ENCODE measurements at places on chromosomes 4 and X. TPM values are rescaled to one million over a fixed set of nuclear protein-coding genes. Genes with fewer than 3 reads are reported as not detected.

CPLX1 gene
- total RNA-seq: 20.9 TPM

MAGEB1 gene
- not detected for total RNA-seq

DNA sequence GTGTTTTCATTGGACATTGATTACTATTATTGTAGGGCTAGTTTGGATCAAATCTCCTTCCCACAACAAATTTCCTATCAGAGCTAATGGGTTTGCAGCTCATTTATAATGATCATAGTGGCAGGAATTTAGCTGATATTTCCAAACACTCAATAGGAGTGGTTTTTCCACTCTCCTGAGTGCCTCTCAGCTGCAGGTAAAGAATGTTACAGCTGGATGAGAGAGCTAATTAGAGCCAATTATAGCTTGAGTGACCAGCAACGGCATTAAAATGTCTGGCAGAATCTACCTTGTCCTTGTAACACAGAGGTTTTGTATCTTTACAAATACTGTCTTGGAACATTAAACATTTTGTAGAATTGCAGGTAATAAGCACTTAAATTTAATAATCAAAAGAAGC lies 602.8 kb upstream of the EPHA5 start:
- H3K4me3 ChIP-seq: no peak overlapping the region
- H3K36me3 ChIP-seq: no peaks in the 10 kb centered on the region
- H3K4me1 ChIP-seq: no peaks in the 10 kb centered on the region
- H3K27ac ChIP-seq: no peak overlapping the region
- no peaks in the 10 kb centered on the region for H3K27me3 ChIP-seq
- no peak for DNase-seq

CTAG1B gene
- not detected for total RNA-seq

DNA sequence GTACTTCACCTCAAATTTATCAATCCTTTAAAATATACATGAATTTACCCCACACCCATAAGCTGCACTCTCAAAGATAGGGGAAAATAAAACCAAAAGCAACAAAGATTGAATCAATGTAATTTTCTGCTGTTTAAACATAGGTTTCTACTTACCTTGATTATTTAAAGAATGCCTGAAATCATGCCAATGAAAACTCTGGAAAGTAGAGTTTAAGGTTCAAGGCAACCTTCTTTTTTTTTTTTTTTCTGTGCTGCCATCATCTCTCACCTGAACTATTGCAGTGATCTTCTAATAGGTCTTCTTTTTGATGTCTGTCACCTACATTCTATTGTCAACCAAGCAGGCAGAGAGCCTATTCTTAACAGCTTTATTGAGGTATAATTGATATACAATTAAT lies 682.1 kb downstream of the IL1RAPL1 start:
- H3K27ac ChIP-seq: no peak overlapping the region
- H3K27me3 ChIP-seq: no peaks in the 10 kb centered on the region
- H3K4me1 ChIP-seq: no peaks in the 10 kb centered on the region
- H3K4me3 ChIP-seq: no peak overlapping the region
- no peak for DNase-seq

- H3K4me3 ChIP-seq: no peak overlapping the region
- no peak overlapping the region for H3K27ac ChIP-seq
- no peak for DNase-seq
- no peaks in the 10 kb centered on the region for H3K36me3 ChIP-seq
Observed at GRCh38 chr4:151882072-151882803, 121.4 kb upstream of the GATB start.

- H3K4me1 ChIP-seq: no peaks in the 10 kb centered on the region
- H3K27ac ChIP-seq: no peak overlapping the region
- no peak overlapping the region for H3K4me3 ChIP-seq
- DNase-seq: no peak
- H3K27me3 ChIP-seq: no peaks in the 10 kb centered on the region
Observed at GRCh38 chrX:15418707-15419181, 34.5 kb upstream of the VEGFD start.

DNA sequence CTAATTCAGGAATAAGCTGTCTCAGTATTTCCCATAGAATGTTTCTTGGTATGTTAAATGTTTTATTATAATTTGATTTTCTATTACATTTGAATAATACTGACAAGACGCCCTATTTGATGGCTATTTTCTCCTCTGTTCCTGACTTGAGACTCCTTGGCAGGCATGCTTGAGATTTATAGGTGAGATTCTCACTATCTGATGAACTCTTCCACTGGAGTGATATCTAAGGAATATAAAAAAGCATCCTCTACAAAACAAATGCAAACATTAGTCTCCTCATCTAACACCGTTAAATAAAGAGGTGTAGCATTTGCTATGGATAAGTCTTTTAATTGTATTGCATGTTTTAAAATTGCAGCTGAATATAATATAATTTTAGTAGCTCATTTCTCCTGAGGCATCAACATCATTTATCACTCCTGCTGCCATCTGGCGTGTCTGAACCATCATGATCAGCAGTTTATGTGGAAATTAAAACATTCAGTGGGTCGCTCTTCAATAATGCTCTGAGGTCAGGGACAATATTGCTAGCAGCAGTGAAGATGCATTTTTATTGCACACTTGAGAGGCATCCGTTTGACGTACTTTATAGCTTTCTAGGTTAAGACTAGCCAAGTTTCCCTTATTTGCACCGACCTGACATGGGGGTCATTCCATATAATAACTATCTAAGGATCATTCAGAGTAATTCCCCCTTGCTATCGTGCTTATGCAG lies 210.4 kb upstream of the GALNTL6 start:
- H3K27ac ChIP-seq: no peak overlapping the region
- no peaks in the 10 kb centered on the region for H3K36me3 ChIP-seq

DNA sequence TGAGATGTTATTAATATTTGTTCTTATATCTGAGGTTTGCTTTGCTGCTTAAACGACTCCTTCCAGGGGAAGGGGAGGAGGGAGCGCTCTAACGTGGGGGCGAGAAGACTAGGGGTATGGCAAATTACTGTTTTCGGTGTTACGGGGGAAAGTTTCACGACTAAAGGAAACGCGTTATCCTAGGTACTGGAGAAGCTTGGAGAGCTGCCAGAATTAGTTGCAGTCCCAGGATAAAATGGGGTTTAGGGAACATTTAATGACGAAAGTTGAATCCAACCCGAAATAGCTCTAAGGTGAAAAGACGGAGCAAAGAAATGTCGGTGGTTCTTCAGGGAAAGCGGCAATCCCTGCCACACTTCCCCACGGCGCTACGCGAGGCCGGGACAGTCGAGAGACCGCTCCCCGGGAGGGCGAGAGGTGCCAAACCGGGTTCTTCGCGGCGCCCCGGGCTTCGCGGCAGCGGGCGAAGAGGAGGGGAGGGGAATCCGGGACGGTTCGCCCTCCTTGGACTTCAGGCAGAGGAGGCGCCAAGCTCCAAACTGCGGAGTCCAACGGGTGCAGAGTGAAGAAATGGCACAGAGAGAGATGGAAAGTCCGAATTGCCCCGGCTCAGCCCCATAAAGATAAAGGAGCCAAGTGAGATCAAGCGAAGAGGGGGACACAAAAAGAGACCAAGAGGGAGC lies 724 bp downstream of the THOC2 start:
- H3K27me3 ChIP-seq: no peaks in the 10 kb centered on the region
- peak overlapping the region; percentile 99 for H3K27ac ChIP-seq
- DNase-seq: peak; percentile 29
- H3K4me1 ChIP-seq: no peaks in the 10 kb centered on the region
- H3K36me3 ChIP-seq: no peaks in the 10 kb centered on the region

GRCh38 chr4:102037566-102037965 lies 247.0 kb downstream of the BANK1 start:
- no peak overlapping the region for H3K4me3 ChIP-seq
- no peak overlapping the region for H3K27ac ChIP-seq
- no peaks in the 10 kb centered on the region for H3K27me3 ChIP-seq

DNA sequence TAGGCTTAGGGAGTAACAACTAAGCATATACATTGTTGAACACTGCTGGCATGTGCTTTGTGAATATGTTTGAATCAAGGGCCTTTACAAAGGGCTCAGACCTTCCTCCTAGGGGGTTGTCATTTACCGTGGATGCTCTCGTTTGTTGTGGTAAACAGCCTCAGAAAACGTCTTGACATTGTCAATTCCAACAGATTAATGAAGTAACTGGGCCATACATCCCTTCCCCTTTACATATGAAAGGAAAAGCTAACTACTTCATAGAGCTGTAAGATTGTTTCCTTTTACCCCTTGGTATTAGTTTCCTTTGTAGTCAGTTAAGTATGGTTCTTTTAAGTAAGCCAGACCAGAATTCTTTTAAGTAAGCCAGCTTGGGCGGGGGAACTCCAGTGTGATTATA lies 42.9 kb downstream of the FAT4 start:
- no peaks in the 10 kb centered on the region for H3K36me3 ChIP-seq
- H3K27me3 ChIP-seq: no peaks in the 10 kb centered on the region
- no peak overlapping the region for H3K4me3 ChIP-seq

DNA sequence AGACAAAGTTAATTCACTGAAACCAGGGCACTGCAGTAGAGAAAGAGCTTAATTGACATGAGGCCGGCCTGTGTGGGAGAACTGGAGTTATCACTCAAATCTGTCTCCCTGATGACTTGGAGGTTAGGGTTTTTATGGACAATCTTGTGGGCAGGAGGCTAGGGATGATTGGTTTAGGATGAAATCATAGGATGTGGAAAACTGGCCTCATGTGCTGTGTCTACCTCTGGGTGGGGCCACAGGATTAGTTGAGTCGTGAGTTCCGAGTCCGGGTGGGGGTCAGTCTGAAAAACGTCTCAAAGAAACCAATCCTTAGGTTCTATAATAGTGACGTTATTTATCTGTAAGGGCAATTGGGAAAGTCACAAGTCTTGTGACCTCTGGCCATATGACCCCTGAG lies 68.1 kb downstream of the UCHL1 start:
- peaks cover 6% of the 10 kb centered on the region for H3K4me1 ChIP-seq
- no peak for DNase-seq
- H3K36me3 ChIP-seq: no peaks in the 10 kb centered on the region
- no peaks in the 10 kb centered on the region for H3K27me3 ChIP-seq
- H3K4me3 ChIP-seq: no peak overlapping the region
- H3K27ac ChIP-seq: no peak overlapping the region

GRCh38 chr4:57370691-57371090 lies 260.5 kb upstream of the IGFBP7 start:
- 0 out of 2 replicates have a peak, but pooled peaks cover 1% of the 10 kb centered on the region for H3K27me3 ChIP-seq
- no peak for DNase-seq
- H3K36me3 ChIP-seq: no peaks in the 10 kb centered on the region
- H3K4me1 ChIP-seq: no peaks in the 10 kb centered on the region

- H3K36me3 ChIP-seq: no peaks in the 10 kb centered on the region
- no peak overlapping the region for H3K4me3 ChIP-seq
- no peak for DNase-seq
- H3K27me3 ChIP-seq: no peaks in the 10 kb centered on the region
- no peak overlapping the region for H3K27ac ChIP-seq
- peaks cover 9% of the 10 kb centered on the region for H3K4me1 ChIP-seq
Observed at GRCh38 chr4:7909463-7910262, 30.0 kb downstream of the AFAP1 start.

TMEM175 gene
- total RNA-seq: 22.3 TPM

GRCh38 chrX:10156199-10157031 lies at the start of gene CLCN4:
Gene CLCN4 (plus strand): TSS chrX:10156975. CDS start chrX:10185033, 28,058 bp downstream.
- peak within 1 kb of the TSS; percentile 76 for H3K27ac ChIP-seq
- DNase-seq: peak; percentile 78
- peak within 1 kb of the TSS; percentile 26 for H3K4me3 ChIP-seq
- no peaks in the 10 kb centered on the region for H3K27me3 ChIP-seq

- H3K27me3 ChIP-seq: no peaks in the 10 kb centered on the region
- peaks cover 18% of the 10 kb centered on the region for H3K4me1 ChIP-seq
- no peaks in the 10 kb centered on the region for H3K36me3 ChIP-seq
- no peak overlapping the region for H3K27ac ChIP-seq
- H3K4me3 ChIP-seq: no peak overlapping the region
Observed at GRCh38 chr4:16043642-16044498, 40.0 kb downstream of the PROM1 start.

DNA sequence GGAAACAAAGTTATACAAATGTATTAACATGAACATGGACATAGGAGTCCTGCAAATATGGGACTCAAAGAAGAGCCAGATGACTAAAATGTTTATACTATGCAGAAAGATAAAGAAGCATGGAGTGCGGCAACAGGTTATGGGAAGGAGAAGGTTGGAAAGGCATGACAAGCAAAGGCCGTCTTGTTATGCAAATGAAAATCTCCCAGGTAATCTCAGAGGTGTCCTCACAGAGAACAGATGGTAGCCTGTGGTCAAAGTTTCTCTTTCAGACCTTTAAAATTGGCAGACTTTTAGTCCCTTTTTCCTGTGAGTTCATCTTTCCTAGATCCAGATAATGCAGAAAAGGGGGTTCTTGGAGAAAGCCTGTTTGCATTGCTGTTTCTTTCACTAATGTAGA lies 116.4 kb upstream of the BEND4 start:
- no peaks in the 10 kb centered on the region for H3K36me3 ChIP-seq
- H3K4me3 ChIP-seq: no peak overlapping the region
- no peaks in the 10 kb centered on the region for H3K27me3 ChIP-seq
- no peaks in the 10 kb centered on the region for H3K4me1 ChIP-seq
- no peak for DNase-seq

VCX3B gene
- not detected for total RNA-seq

DNA sequence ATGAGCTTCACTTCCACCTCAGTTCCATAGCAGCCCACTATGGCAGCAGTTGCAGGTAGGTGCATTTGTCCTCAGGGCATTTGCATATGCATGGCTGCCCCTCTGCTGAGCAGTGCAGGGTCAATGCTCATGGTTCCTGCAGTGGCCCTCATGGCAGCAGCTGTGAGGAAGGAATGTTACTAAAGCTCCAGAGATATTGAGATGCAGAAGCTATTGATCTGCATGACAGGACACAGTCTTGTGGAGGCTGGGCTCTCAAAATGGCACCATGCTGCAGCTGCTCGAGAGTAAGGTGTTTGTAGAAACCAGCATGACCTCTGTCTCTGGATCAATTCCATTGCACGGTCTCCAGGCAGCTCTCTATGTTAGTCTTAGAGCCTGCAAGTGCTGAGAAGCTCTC lies 179.2 kb upstream of the PCDH18 start:
- no peaks in the 10 kb centered on the region for H3K27me3 ChIP-seq
- H3K4me3 ChIP-seq: no peak overlapping the region
- no peaks in the 10 kb centered on the region for H3K4me1 ChIP-seq

GRCh38 chrX:106783716-106784115 lies 18.8 kb upstream of the TBC1D8B start:
- peaks cover 20% of the 10 kb centered on the region for H3K4me1 ChIP-seq
- H3K36me3 ChIP-seq: no peaks in the 10 kb centered on the region
- no peak for DNase-seq
- no peak overlapping the region for H3K4me3 ChIP-seq
- H3K27ac ChIP-seq: no peak overlapping the region
- no peaks in the 10 kb centered on the region for H3K27me3 ChIP-seq

DNA sequence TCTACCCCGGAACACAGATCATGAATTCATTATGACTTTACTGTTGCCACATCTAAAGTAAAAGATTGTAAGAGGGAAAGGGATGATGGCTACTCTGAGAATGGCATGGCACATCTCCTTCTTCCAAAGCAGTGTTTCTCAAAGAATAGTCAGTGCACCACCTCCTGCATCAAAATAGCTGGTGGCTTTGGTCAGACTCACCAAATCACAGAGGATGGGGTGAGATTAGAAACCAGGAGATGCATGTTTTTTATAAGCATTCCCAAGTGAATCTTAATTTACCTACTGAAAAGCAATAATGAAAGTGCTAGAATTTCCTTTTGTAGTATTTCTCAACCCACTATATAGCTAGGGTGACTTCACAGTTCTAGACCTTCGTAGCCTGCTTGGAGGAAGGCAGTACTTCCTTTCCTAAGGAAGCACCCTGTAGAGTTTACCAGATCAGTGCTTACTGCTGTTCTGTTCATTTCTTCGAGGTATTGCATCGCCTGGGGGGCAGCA lies 340.8 kb upstream of the KLF3 start:
- H3K27ac ChIP-seq: no peak overlapping the region
- no peak overlapping the region for H3K4me3 ChIP-seq
- no peaks in the 10 kb centered on the region for H3K27me3 ChIP-seq

GPRASP1 gene
- 2.4 TPM for total RNA-seq

SLC2A9 gene
- 17.5 TPM for total RNA-seq

- no peak overlapping the region for H3K27ac ChIP-seq
- H3K4me3 ChIP-seq: no peak overlapping the region
- H3K27me3 ChIP-seq: no peaks in the 10 kb centered on the region
- H3K4me1 ChIP-seq: no peaks in the 10 kb centered on the region
- no peaks in the 10 kb centered on the region for H3K36me3 ChIP-seq
Observed at GRCh38 chr4:148216866-148217814, 225.1 kb downstream of the NR3C2 start.

Data from Caco-2 (cell line).